Type B pancreatic cell (in vitro differentiated cells): ENCODE measurements at places on chromosomes 1 and 21.
A peak's percentile ranks its signal among the peaks of the same experiment; 100 is the strongest.

GRCh38 chr1:167799747-167800146 lies 78.0 kb downstream of the MPZL1 start:
- DNase-seq: no peak

- no peak for DNase-seq
These were observed 146.9 kb downstream of the AJAP1 start for GRCh38 chr1:4801192-4801924.

- DNase-seq: no peak
These were observed 238.0 kb downstream of the NTNG1 start for GRCh38 chr1:107378866-107379265.

- DNase-seq: no peak
These were observed 14.2 kb upstream of the NEGR1 start for GRCh38 chr1:72296501-72296900.

- peak; percentile 79 for DNase-seq
These were observed at the start of gene KIRREL1 for GRCh38 chr1:157993147-157993917. KIRREL1 (plus strand) TSS chr1:157993645; CDS start chr1:157993677, 32 bp downstream.

DNA sequence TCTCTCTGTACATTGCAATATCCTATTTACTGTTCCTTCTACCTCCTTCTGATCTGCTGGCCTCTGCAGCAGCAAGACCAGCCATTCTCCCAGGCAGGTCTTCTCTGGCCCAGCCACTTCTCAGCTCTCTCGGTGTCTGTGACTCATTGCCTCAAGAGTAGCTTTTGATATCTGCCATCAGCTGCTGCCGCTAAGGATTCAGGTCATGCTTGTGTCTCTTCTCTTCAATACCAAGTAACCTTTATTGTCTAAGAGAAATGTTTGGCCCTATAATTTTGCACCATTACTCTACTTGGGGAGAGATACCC lies 101.8 kb downstream of the TMEM53 start:
- DNase-seq: no peak

- DNase-seq: no peak
These were observed 1.8 kb downstream of the TXNIP start for GRCh38 chr1:145994391-145995120.

DNA sequence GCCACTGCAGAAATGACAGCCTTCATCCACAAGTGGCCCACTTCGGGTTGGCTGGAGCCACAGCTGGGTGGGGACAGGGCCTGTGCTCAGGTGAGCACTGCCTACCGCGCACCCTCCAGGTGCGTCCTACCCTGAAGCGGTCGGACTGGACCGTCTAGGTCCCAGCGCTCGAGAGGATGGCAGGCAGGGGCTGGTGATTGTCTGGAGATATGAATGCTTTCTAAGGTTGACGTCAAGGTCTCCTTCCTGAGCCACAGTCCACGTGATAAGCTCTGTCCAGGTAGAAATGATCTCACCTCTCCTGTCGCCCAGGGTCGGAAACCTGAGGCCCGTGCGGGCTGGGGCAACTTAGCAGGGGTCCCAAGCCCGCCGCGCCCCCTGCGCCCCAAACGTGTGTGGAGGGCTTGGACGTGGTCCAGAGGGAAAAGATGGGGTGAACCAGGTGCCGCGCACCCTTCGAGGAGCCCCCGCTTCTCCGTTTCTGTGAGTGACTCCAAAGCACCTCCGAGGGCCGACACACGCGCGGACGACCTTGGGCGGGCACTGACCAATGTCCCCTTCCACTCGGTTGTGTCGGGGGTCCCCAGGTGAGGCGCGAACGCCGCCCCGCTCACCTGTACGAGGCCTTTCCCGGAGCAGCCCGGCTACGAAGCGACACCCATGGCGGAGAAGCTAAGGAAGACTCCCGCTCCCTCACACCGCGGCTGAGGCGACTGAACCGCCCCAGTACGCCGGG lies 853 bp upstream of the DOP1B start:
- no peak for DNase-seq

- no peak for DNase-seq
These were observed 16.8 kb downstream of the PLA2G5 start for GRCh38 chr1:20086800-20087199.

DNA sequence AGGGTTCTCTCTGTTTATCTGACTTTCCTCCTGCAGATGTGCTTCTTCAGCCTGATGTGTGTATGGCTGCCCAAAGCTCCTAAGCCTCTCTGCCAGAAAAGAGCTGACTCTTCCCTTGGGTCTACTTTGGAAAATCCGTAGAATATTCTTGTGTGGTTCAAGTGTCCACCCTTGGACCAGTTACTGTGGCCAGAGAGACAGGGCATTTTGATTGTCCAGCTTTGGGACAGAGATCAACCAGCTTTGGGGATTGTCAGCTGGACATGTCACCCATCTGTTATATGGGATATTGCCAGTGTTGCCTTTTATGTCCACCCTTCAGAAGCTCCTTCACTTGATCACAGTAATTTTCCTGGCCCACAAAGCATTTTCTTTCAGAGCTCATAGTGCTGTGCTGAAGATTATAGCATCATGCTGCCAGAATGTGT lies 126.2 kb upstream of the L1TD1 start:
- DNase-seq: no peak

DNA sequence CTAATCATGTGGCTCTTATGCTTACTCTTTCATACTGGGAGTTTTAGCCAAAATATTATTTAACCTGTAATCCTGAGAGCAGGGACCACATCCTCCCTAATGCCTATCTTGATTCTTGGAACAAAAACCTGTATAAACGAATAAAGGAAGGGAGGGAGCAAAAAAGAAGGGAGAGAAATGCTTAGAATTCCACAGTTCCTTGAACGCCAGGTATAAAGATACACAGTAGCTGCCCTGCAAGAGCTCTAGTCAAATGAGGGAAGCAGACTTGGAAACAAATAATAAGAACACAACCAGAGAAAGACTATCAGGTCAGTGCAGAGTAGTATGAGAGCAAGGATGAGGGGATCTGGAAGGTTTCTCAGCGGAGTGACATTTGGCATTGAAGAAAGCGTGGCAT lies 116.3 kb downstream of the SLC30A10 start:
- DNase-seq: no peak

DNA sequence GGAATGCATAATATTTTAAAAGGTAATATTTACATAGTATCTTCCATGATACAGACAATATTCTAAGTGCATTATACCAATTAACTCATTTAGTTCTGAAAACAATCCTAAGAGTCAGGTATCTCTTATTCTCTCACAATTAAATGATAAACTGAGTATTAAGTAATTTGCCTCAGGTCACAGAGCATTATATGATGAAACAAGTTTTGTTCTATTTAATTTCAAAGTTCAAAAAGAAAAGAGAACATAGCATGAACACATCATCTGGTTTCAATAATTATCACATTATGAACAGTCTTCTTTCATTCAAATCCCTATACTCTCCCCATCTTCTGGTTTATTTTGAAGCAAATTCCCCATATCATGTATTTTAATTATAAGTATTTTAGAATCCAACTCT lies 927.5 kb downstream of the ADGRL2 start:
- DNase-seq: no peak

GRCh38 chr1:235017719-235018118 lies 110.9 kb downstream of the TOMM20 start:
- no peak for DNase-seq

DNA sequence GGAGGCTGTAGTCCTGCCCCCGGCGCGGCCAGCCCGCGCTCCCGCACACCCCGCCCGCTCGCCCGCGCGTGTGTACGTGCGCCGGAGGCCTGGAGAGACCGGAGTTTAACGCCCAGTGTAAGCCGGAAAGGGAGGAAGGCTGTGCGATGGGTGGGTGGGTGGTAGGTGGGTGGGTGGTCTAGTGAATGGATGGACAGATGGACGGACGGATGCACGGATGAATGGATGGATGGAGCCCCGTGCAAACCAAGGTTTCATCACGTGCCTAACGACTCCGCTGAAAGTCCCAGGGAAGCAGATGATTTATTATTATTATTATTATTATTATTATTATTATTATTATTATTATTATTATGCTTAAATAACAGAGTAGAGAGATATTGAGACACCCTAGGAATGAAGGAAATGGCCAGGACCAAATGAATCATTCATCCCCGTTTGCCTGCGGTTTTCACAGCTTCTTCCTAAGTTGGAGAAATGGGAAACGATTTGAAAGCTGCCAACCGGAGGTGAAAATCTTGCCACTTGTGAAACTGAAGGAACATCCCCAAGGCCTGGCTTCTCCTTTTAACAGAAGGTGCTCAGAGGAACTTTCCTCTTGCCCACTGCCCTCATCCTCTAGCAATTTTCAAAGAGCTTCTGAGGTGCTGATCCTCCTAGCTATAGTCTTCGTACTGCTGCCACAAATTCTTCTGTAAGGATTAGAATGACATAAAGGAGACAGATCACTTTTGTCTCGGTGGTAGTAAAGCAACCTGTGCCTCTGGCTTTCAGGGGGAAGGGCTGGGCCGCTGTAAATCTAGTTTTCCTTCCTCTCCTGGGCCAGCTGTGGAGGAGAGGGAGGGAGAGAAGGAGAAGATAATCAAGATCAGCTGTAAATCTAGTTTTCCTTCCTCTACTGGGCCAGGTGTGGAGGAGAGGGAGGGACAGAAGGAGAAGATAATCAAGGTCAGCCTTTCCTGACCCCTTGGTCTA lies 648 bp upstream of the RGS7 start:
- DNase-seq: no peak

- DNase-seq: no peak
These were observed 9.3 kb downstream of the SPRR2G start for GRCh38 chr1:153141377-153141776.

- no peak for DNase-seq
These were observed 250.4 kb downstream of the PTBP2 start for GRCh38 chr1:96971849-96972602.

- peak; percentile 88 for DNase-seq
These were observed at the start of gene SH3BP5L for GRCh38 chr1:248825909-248826760. SH3BP5L (minus strand) TSS chr1:248825915; CDS start chr1:248824935, 980 bp downstream.
